ENCODE measurements at places on chromosomes 2 and 18. TPM values are rescaled to one million over a fixed set of nuclear protein-coding genes. Genes with fewer than 3 reads are reported as not detected.

GRCh38 chr2:140701726-140702125 lies 1429.1 kb downstream of the LRP1B start:
- no peak for DNase-seq

GRCh38 chr2:5692561-5693286 lies 540 bp downstream of the SOX11 start:
- no peak for DNase-seq

DNA sequence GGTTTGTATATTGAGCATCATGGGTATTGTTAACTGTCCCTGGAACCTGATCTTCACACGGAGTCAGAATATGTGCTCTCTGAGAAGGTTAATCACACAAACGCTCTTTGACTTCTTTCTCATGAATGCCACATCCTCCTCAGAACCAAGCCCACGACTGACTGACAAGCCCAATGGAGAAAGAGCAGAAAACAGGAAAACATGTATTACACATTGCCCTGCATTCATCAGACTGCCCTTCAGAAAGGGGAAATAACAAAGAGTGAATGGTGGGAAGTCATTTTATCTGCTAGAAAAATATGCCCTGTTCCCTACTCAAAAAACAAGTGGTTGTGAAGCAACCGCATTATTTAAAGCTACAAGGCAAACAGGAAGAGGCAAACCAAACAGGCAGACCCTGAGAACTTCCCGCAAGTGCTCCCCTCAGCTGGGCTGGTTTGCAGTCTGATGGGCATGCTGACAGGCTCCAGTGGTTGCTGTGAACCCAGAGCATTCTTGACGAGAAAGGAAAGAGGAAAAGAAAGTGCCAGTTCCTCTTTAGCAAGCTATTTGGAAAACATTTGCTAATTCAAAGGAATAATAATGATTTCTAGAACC lies 172.9 kb upstream of the SETBP1 start:
- peak; percentile 28 for DNase-seq

The CXCR2 gene
- 0.17 TPM for total RNA-seq

GRCh38 chr2:241774419-241775222 lies 2.0 kb upstream of the GAL3ST2 start:
- peak; percentile 88 for DNase-seq

The SERPINB7 gene
- total RNA-seq = not detected

GRCh38 chr2:171524018-171524401 lies 1.7 kb downstream of the CYBRD1 start:
- no peak for DNase-seq

The BMP10 gene
- total RNA-seq = not detected

DNA sequence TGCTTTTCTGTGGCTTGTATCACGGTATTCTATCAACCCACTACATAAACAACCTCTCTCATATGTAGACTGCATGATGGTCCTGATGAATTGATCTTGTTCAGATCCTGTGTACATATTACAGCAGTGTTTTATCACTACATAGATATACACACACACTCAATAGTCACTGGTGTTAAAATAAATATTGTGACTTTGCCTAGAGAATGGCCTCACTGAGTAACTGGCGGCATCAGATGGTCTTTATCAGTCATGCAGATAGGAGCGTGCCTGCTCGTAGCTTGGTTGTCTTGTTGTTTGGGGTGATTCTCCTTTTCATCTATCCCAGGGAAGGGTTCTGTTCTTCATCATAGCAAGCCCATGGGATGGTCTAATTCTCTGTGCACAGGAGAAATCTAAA lies 18.4 kb upstream of the CTAGE1 start:
- no peak for DNase-seq

The DCAF17 gene
- total RNA-seq = 15.6 TPM

The GKN2 gene
- 0.43 TPM for total RNA-seq

DNA sequence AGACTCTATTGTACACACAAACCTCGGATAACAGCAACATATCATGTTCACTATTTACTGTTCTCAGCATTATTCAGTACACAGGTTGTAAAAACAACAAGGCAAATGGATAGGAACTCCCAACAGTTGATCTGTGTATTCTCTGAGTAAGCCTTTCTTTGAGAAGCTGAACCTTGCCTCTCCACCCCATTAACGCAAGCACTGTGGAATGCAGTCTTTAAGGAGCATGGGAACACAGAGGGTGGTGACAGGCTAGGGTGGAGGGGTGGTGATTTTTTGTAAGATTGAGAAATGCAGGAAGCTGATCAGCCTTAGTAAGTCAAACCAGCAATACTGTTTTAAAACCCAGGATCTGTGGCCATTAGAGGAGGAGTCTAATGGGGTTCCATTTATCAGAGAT lies 19.6 kb upstream of the SERPINB11 start:
- no peak for DNase-seq

GRCh38 chr2:168136392-168136977 lies 110.9 kb downstream of the STK39 start:
- DNase-seq = no peak

All from left colon (tissue), 2 donors.